Fibroblast of skin of right quadriceps (primary cell): ENCODE measurements at places on chromosomes 16 and 17.

- no peak for DNase-seq
Measured at GRCh38 chr17:55186937-55187770, 77.6 kb upstream of the HLF start.

DNA sequence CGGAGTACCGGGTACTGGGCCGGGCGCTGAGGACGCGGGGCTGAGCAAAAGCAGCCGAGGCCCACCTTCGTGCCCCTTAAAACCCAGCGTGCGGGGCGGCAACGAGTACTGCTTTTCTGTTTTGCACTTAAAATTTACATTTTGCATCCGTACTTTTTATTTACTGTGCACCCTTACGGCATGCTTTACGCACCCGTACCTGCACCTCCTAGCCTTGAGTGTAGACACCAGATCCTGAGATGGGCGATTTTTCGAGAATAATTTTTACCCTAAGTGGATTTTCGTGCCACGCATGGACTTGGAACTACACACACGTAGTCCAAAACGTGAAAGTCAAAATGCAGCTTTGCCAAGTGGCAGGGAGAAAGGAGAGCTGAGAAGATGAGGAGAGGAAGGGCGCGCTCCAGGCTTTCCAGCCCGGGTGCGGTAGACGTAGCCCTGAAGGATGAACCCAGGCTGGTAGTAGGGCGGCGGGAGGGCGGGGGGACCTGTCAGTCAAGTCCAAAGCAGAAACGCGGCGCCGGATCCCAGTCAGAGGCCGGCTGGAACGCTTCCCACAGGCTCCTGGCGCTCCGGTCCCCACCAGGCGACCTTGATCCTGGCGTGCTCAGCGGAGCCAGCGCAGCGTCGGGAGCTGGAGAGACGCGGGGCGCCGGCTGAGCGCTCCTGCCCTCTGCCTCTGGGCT lies 1.2 kb upstream of the CBLN1 start:
- no peak for DNase-seq

DNA sequence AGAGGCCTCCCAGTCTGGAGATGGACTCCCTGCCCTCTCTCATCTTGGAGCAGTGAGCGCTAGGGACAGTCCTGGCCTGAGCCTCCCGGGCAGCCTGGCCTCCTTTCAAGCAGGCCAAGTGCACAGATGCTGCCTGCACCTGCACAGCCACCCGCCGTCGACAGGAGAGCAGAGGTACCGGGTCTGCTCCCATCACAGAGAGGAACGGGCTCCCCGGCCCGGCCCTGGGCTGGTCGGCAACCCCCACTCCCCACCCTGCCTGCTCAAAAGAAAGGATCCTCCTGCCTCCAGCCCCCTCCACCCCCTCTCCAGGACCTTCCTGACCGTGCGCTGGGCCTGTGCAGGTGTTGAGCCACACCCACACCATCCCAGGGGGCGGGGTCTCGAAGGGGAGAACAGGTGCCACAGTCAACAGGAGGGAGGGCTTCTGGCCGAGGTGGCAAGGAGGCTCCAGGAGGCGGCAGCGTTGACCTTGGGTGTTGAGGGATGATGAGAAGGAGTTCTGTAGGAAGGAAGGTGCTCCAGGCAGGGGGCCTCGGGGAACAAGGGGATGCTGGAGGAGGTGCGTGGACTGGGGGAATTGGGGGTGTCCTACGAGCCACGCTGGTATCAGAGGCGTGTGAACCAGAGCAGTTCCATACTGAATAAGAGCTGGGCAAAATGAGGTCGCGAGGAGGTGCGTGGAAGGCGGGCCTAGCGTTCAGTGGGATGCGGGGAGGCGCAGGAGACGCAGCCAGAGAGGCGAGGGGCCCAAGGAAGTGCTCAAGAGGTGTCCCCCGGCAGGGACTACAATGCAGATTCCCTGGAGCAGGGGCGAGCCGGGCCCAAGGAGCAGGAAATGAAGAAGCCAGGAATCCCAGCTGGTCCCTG lies 967 bp upstream of the CDH15 start:
- DNase-seq: no peak

DNA sequence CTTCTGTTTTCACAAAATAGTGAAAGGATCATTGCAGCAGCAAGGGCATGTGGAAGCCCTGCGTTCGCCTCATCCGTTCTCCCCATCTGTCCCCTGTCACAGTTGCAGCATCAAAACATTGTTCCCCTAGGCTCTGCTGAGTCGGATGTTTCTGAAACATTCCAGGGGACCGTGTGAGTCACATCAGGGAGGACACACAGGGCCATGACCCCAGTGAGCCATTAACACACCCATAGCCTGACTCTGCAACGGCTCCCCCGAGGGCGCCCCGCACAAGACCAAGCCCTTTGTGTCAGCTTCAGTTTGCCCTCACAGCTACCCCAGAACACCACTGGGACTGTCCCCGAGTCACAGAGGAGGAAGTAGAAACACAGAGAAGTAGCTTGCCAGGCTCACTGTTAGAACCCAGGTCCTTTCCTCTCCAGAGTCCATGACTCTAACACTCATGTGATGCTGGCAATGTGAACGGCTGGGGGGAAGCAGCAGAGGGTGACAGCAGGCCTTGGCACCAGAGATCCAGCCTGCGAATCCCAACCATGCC lies 63.3 kb upstream of the HSBP1 start:
- peak; percentile 26 for DNase-seq

DNA sequence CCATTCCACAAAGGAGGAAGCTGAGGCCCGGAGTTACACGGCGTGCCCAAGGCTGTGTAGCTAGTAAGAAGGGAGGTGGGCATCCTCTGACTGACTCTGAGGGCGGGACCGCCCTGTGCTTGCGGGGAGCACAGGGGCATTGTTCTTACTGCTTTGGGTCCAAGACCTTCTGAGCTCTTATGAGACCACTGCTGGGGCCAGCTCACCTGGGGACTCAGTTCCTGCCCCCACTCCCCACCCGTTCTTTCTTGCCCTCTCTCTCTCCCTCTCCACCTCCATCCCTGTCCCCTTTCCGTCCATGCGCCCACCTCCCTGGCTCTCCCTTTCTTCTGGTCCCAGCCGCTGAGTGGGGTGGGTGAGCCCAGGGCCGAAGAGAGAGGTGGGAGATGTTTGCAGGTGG lies 19.6 kb downstream of the CCR7 start:
- no peak for DNase-seq

DNA sequence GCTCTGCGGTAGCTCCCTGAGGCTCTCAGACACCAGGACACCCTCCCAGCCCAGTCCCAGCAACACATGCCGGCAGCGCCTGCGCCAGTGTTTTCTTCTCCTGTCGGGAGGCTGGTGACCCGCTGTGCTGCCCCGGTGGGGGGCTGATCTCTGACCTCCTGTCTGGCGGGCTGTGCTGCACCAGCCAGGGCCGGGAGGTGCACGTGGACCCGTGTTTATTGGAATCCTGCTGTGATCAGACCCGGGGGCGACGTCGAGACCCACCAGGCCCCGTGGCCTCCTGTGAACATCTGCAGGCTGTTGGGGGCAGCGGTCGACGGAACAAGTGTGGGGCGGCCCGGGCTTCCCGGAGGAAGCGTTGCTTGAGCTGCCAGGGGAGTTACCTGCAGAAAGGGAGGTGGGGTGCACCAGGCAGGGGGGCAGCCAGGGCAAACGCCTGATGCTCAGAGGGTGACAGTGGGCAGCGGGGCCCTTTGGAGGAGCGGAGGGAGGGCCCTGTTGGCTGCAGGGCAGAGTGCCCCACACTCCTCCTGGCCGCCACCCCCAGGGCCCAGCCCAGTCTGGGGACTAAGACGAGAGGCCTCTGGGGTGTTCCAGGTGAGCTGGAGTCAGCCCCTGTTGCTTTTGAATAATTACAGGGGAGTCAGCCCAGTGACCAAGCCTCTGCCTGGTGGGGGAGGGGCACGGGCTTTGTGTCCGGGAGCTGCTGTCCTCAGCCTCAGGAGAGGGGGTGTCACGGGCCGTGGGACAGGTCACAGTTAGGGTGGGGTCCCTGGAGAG lies 2.3 kb upstream of the SSTR5 start:
- no peak for DNase-seq

- DNase-seq: no peak
Measured at GRCh38 chr17:78226759-78227454, 4.5 kb upstream of the TMEM235 start.

- no peak for DNase-seq
Measured at GRCh38 chr16:30353438-30354129, 1.5 kb downstream of the CD2BP2 start.

GRCh38 chr16:1054660-1055556 lies 17.6 kb upstream of the SSTR5 start:
- DNase-seq: peak; percentile 11

DNA sequence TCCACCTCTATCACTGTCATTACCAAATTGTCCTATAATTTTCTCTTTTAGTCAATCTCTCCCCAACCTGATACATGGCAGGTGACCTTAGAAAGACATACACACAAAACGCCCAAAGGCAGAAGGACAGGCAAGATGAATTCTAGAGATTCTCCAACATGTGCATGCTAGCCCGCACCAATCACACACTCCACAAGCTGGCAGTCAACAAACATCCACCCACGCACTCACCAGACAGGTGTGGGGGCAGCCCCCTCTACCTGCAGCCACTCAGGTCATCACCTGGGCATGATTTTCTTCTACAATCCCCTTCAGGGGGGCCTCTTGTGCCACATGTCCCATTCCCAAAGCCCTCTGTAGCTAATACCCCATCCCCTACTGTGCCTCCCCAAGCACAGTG lies 9.5 kb downstream of the MPP2 start:
- no peak for DNase-seq

- no peak for DNase-seq
Measured at GRCh38 chr16:10839279-10839666, 20.7 kb upstream of the TVP23A start.

DNA sequence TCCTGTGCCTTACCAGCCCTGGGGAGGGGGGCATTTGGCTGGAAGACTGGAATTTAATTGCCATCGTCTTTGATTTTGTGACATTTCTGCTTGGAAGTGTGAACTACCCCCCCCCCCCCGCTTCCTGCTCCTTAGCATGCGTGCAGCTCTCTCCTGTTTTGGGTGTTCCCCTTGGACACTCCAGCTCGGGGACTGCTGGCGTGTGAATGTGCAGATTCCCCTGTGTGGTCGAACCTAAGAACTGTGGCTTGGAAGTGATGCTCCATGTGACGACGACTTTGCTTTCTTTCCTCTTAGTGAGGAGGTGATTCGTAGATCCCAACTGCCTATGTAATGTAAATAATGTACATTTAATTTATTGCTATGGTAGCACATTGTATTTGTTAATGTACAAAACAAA lies 26.1 kb downstream of the OR1D5 start:
- no peak for DNase-seq

GRCh38 chr17:19264681-19265080 lies 27.5 kb downstream of the EPN2 start:
- no peak for DNase-seq

DNA sequence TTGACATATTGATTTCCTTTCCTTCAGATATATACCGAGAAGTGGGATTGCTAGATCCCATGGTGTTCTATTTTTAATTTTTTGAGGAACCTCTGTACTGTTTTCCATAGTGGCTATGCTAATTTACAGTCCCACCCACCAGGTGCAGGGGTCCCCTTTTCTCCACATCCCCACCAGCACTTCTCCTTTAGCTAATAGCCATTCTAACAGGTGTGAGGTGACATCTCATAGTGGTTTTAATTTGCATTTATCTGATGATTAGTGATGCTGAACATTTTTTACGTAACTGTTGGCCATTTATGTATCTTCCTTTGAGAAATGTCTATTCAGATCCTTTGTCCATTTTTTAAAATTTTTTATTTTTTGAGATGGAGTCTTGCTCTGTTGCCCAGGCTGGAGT lies 93.9 kb downstream of the SDR42E1 start:
- no peak for DNase-seq

DNA sequence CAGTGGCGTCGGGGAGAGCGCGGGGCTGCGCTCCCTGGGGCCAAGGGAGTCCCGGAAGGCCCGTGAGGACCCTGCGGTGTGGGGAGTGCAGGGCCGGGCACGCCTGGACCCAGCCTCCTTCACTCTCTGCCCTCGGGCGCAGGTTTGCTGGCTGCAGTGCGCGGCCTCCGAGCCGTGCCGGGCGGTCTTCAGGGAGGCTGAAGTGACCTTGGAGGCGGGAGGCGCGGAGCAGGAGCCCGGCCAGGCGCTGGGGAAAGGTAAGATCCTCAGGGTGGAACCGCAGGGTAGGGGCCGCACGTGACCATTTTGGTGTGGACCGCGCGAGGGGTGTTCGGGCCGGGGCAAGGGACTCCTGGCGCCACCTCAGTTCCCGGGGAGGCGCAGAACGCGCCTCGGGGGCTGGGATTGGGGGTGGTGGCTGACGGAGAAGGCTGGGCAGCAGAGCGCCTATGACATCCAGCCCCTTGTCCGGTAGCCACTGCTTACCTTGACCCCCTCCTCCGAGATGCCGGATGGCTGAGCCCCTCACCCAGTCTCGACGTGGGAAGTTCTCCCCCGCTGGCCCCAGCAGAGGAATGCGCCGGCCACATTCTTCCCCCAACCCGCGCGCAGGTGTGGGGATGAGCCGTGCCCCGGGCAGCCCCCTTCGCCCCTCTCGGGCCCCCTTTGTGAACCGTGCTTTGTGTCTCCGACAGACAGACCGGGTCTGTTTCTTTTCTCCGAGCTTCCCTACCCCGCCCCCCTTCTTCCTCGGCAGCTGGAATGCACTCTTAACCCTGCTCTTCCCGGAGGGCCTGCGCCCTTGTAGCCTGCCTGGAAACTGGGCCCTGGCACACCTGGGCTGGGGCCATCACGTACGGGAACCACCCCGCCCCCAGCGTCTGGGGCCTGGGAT lies 631 bp downstream of the CDH3 start:
- no peak for DNase-seq

- DNase-seq: peak; percentile 70
Measured at GRCh38 chr17:954431-955164, 25.0 kb downstream of the NXN start.

DNA sequence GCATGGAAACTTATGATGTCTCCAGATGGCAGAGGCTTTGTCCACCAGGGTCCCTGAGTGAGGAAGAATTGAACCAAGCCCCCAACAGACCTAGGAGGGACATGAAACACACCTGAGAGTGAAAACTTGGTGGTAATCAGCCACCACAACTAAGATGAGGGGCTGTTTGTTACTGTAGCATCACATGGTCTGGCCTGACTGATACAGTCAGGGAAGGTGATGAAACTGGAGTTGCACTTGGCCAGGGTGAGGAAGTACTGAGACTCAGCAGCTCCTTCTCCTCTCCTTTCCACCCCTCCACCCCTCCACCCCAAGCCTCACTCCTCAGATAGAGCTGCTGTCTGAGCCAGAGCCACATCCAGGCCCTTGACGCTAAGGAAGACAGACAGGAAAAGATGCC lies 37.2 kb downstream of the C16orf82 start:
- no peak for DNase-seq

DNA sequence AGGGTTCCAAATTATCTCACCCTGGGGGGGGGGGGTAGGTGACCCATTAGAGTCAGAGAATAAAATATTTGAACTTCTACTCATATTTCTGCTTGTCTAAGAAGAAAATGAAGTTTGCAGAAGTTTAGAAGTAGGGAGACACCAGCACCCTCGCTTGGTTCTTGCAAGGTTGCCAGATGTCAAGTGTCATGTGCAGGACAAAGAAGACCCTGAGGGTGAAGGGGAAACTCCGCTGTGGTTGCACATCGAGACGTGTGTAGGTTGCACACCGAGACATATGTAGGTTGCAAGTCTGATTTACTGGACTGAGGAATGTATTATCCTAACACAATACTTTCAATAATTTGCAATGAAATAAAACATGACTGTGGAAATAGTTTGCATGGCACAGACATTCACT lies 42.4 kb upstream of the IRF8 start:
- DNase-seq: no peak
